ENCODE measurements at places on chromosomes 7 and 10. TPM values are rescaled to one million over a fixed set of nuclear protein-coding genes. Genes with fewer than 3 reads are reported as not detected.

Gene ANLN
- total RNA-seq = 118 TPM

Gene KAZALD1
- total RNA-seq = 22.4 TPM

Gene ARPC1A
- total RNA-seq = 379 TPM

Gene SYT15
- total RNA-seq = under 0.01 TPM

Gene PRXL2A
- 26.5 TPM for total RNA-seq

All from regular cardiac myocyte (primary cell).